ENCODE measurements at places on chromosomes 13 and 19.
A peak's percentile ranks its signal among the peaks of the same experiment; 100 is the strongest.

DNA sequence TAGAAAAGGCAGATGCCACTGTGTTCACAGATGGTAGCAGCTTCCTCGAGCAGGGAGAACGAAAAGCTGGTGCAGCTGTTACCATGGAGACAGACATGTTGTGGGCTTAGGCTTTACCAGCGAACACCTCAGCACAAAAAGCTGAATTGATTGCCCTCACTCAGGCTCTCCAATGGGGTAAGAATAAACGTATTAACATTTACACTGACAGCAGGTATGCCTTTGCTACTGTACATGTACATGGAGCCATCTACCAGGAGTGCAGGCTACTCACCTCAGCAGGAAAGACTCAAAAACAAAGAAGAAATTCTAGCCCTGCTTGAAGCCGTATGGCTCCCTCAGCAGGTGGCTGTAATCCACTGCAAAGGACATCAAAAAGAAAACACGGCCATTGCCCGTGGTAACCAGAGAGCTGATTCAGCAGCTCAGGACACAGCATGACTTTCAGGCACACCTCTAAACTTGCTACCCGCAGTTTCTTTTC lies 197.7 kb downstream of the ZNF737 start:
- DNase-seq: peak; percentile 78

- DNase-seq: peak; percentile 94
Measured at GRCh38 chr19:743168-743687, 7.7 kb upstream of the MISP start.

GRCh38 chr13:24891476-24892108 lies 127.6 kb downstream of the RNF17 start:
- DNase-seq: no peak

GRCh38 chr13:33487575-33488243 lies 202.2 kb upstream of the STARD13 start:
- DNase-seq: no peak

DNA sequence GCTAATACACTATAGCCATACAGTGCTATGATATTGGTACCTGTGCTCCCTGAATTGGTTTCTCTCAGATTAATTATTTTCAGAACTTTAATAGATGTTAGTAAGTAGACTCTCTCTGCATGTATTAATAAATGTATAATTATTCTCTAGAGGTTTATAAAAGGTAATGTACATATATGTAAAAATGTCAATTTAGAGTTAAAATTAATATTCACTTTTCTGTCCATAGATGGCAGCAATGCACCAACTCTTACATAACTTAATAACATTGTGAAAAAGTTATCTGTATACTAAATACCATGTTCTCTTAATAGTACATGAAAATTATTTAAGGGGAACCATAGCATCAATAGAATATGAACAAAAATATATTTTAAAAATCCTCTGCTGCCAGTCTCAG lies 515.0 kb upstream of the KLHL1 start:
- DNase-seq: peak; percentile 18

GRCh38 chr13:98039261-98039660 lies 85.8 kb downstream of the IPO5 start:
- peak; percentile 18 for DNase-seq

DNA sequence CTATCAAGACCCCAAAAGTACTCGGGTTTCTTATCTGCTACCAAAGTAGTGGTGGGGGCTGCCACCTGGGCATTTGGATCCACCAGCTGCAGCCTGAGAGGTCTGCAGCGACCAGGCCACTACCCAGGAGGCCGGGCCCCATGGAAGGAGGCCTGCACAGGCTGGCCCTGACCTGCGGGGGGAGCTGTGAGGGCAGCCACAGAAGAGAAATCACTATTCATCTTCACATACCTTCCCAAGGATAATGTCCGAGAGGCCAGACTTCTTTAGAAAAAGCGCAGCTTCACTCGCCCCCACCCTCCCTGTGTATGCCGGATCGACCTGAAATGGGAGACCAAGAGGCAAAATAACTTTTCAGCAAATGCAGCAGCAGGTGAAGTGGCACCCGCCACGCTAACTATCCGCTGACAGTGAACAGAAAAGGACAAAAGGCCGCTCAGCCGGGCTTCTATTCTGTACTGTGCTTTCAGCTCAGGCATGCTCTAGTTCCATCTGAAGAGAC lies 30.1 kb downstream of the EPS15L1 start:
- peak; percentile 17 for DNase-seq

DNA sequence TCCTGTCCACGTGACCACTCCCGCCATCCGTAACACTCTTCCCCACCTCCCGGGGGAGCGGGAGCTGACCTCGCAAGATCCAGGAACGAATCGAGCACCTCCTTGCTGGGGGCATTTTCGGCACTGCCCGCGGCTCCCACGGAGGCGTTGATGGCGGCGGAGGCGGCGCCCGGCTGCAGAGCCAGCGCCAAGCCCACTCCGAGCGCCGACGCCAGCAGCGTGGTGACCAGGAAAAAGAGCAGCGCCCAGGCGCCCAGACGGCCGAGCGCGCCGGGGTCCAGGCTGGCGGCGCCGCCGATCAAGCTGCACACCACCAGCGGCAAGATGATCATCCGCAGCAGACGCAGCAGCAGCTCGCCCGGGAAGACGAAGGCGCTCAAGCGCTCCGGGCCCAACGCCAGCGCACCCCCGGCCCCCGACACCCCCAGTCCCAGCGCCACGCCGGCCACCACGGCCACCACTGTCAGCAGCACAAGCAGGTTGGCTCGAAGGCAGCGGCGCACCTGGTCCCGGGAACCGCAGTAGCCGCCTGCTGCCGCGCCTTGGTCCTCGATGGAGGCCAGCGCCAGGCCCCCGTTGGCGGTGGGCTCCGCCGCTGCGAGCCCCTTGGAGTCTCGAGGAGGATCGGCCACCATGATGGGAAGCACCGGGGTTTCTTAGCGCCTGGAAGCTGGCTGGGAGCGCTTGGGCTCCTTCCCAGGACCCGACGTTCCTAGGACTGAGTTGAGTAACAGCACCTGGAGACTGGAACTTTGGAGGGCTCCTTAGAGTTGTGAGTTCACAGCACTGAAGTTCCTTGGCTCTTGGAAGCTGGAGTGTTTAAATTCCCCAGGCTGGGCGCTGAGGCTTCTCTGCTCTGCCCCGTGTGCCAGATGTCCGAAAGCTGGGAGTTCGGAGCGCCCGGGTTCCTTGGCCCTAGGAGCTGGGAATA lies 798 bp downstream of the SLC1A5 start:
- DNase-seq: peak; percentile 79

DNA sequence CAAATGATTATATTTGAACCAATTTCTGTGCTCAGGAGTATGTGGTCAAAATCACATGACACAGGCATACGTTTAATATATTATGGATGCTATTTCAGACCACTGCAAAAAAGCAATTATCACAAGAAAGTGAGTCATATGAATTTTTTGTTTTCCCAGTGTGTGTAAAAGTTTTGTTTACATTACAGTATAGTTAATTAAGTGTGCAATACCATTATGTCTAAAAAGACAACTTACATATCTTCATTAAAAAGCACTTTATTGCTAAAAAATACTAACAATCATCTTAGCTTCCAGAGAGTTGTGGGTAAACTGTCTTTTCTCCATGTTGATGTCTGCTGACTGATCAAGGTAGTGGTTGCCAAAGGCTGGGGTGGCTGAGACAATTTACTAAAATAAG lies 347.2 kb upstream of the PCDH9 start:
- DNase-seq: no peak

DNA sequence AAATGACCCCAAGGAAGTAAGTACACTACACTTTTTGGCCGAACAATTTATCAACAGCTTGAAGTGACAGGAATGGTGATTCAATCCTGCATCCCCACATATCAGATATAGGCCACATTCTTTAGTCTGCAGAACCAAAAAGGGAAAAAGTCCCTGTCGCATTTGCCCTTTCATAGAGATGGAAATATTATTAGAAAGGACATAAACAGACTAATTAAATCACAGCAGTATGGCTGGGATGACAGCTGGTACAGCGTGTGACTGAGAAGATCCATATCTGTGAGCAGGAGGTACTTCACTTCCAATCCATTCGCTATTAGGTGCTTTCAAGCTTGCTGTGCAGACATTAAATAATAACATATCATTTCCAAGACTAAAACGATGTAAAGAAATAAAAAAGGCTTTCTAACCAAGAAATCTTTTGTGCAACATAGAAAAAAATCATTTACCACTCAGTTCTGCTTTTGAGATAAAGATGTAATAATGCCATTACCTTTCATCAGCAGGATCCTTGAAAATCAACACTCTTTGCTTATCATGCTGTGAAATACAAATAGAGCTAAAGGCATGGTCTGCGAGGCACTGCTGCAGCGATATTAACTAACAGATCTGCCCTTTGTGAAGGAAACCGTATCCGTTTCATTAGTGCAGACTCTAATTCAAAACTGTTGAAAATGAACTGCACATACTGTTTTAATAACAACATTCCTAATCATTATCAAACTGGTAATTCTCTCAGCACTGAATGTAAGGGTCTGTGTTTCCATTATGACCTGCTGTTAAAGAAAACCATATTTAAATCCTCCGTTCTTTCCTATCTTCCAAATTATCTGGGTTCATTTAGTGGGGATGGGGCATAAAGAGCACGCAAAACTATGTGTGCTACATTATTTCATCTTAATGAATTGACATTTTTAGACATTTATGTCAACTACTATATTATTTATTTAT lies 245.6 kb downstream of the DACH1 start:
- DNase-seq: peak; percentile 99

DNA sequence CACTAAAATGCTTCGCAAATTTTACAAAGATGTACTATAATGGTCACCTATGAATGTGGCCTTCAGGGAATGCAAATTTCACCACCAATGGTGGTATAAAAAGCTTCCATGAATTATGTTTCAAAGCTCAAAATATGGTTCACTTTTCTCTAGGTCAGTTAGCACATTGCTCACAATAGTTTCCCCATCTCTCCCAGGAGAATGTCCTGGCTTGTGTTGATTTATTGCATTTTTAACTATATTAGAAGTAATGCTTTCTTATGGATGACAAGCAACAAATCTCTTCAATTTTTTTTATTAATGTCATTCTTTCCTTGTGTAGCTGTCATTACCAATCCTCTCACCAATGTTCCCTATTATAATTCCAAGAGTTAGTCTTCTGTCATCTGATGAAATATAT lies 621.2 kb downstream of the TBC1D4 start:
- no peak for DNase-seq

GRCh38 chr19:54515156-54515555 lies 12.5 kb downstream of the LAIR2 start:
- no peak for DNase-seq

DNA sequence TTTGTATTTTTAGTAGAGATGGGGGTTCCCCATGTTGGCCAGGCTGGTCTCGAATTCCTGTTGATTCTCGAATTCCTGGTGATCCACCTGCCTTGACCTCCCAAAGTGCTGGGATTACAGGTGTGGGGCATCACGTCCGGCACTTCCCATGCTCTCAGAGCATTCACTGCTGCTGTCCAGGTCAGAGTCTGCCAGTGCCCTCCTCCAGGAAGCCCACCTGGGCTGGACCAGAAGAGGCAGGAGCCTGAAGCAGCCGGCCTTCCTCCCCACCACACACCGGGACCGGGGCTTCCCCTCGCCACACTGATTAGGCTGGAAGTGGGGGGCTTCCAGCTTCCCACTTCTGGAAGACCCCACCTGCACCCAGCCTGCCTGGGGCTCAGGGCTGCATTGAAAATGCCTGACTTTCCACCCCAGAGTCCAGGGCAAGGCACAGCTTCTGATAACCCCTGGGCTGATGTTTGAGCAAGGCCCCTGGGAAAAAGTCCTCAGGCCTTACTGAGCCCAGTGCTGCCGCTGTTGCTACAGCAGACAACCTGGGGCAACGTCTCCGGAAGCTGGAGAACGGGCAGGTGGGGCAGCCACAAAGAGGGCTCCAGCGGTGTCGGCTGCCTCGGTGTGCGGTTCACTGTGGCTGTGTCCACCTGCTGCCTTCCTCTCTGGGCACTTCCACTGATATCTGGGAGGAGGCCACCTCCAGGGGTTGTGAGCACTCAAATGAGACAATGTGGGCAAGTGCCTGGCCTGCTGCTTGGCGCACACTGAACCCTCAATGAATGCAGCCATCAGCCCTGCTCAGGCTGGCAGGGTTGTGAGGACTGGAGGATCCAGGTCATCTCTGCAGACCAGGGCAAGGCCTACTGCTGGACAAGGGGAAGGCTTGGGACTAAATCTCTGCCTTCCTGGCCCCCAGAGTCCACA lies 22.6 kb downstream of the CEBPA start:
- peak; percentile 28 for DNase-seq

DNA sequence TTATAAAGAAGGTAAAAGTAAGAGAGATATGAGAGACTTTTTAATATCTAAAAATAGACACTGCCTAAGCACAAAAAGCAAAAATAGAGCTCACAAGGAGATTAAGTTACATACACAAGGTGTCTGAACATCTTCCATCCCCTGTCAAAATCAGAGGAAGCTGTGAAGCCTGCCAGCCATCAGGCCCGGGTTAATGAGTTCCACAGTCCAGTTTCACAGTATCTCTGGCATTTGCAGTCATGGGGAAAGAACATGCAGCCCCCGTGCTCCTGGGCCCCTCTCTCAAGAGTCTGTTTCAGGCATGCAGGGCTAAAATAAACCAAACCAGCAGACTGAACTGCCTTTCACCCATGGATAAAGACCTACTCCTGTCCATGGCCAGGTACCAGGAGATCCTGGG lies 79.2 kb downstream of the TBC1D4 start:
- DNase-seq: no peak

GRCh38 chr19:2149980-2150793 lies 1.2 kb downstream of the AP3D1 start:
- no peak for DNase-seq

DNA sequence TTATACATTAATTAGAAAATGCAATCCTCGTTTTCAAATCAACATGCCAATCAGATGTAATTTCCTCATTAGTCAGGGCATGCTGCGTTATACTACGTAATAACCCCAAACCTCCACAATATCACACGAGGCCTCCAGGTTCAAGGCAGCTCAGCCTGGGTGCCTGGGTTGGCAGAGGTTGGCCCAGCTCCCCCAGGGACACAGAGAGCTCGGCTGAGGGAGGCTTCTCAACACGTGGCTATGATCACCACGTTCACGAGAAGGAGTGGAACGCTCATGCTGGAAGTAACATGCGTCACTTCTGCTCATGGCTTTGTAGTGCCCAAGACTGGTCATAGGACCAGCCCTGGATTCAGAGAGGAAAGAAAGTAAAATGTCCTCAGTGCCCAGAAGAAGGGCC lies 144.9 kb upstream of the SOX1 start:
- no peak for DNase-seq
